Spinal cord (tissue), 10 donors: ENCODE measurements at places on chromosomes 16 and 17. TPM values are rescaled to one million over a fixed set of nuclear protein-coding genes. Genes with fewer than 3 reads are reported as not detected.

Gene SRCIN1
- total RNA-seq: 20.0 TPM

Gene PRKCB
- total RNA-seq: 50.7 TPM

DNA sequence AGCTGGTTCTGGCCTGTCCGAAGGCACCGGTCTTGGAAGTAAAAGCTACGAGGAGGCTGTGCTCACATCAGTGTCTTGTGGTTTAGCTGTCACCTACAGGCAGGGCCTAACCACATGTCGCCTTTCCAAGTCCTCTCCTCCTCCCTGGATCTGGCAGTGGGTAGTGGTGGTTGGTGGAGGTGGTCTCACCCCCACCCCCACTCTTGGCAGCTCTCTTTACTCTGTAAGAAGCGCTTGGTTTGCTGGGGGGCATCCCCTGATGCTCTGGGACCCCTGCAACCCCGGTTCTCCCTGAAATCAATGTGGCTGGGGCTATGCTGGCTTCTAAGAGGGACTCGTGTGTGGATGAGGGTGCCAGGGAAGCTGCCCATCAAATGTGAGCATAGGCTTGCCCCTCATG is 68.3 kb downstream of the WIPI1 start:
- no peaks in the 10 kb centered on the region for H3K27me3 ChIP-seq
- DNase-seq: no peak
- H3K27ac ChIP-seq: no peak overlapping the region
- peaks cover 6% of the 10 kb centered on the region for H3K4me1 ChIP-seq
- H3K4me3 ChIP-seq: no peak overlapping the region
- no peaks in the 10 kb centered on the region for H3K36me3 ChIP-seq

DNA sequence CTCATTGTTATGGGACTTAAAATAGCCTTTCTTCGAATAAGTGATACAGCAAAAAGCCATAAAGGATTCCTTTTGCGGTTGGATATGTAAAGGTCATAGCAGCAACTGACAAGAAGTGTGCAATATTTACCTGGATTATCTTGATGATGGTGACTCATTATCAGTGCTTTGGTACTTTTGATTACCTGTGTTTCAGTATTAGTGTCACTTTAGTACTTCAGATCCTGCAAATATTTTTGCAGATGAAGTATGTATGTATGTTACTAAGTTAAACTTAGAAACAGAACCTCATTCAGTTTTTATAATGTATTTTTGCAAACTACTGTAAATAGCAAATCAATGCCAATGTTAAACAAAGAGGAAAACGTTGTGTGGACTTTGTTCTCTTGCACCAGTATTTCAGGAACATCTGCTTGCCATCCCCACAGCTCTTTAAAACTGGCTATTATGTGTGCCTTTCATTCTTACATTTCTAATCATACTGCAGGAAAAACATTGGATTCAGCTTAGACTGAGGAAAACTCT is 10.5 kb downstream of the CNEP1R1 start:
- H3K27ac ChIP-seq: no peak overlapping the region
- H3K27me3 ChIP-seq: no peaks in the 10 kb centered on the region
- no peak overlapping the region for H3K4me3 ChIP-seq
- DNase-seq: no peak
- H3K4me1 ChIP-seq: no peaks in the 10 kb centered on the region

GRCh38 chr16:85072947-85073346 is 39.3 kb downstream of the CIBAR2 start:
- peaks cover 71% of the 10 kb centered on the region for H3K36me3 ChIP-seq
- no peaks in the 10 kb centered on the region for H3K27me3 ChIP-seq
- no peak overlapping the region for H3K4me3 ChIP-seq
- DNase-seq: no peak

DNA sequence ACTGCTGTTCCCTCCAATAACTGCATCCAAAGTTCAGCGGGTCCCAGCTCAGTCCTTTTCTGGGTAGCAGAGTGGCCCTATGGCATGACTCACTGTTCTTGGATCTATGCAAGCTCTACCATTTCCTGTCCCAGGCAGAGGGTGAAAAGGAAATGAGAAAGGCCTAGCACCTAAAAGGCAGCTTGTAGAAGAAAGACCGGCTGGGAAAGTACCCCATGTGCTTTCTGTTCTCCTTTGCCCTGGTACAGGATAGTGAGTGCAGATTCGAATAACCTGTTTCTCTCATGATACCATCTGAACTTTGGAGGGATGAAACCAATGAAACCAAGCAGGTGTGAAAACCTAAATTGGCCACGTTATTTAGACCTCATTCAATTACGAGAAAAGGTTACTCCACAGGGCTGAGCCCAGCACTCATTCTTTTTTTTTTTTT is 12.7 kb upstream of the HASPIN start:
- H3K36me3 ChIP-seq: peaks cover 33% of the 10 kb centered on the region
- H3K27ac ChIP-seq: no peak overlapping the region
- H3K4me1 ChIP-seq: no peaks in the 10 kb centered on the region
- no peaks in the 10 kb centered on the region for H3K27me3 ChIP-seq
- DNase-seq: no peak
- no peak overlapping the region for H3K4me3 ChIP-seq

- H3K27ac ChIP-seq: no peak overlapping the region
- H3K4me1 ChIP-seq: no peaks in the 10 kb centered on the region
- DNase-seq: no peak
- H3K27me3 ChIP-seq: no peaks in the 10 kb centered on the region
- no peak overlapping the region for H3K4me3 ChIP-seq
These were observed 250.1 kb upstream of the PSMD7 start for GRCh38 chr16:74046524-74046923.

- DNase-seq: no peak
- H3K36me3 ChIP-seq: peaks cover 2% of the 10 kb centered on the region
- H3K27me3 ChIP-seq: no peaks in the 10 kb centered on the region
These were observed 23.2 kb downstream of the PIEZO1 start for GRCh38 chr16:88761830-88762229.

GRCh38 chr17:46947216-46947615 is 24.3 kb downstream of the GOSR2 start:
- no peak for DNase-seq
- H3K36me3 ChIP-seq: peaks cover 3% of the 10 kb centered on the region
- H3K4me1 ChIP-seq: peaks cover 45% of the 10 kb centered on the region
